ENCODE measurements at places on chromosomes 5 and 9.

GRCh38 chr9:83266331-83266665 is 203.4 kb upstream of the RASEF start:
- DNase-seq, result no peak

DNA sequence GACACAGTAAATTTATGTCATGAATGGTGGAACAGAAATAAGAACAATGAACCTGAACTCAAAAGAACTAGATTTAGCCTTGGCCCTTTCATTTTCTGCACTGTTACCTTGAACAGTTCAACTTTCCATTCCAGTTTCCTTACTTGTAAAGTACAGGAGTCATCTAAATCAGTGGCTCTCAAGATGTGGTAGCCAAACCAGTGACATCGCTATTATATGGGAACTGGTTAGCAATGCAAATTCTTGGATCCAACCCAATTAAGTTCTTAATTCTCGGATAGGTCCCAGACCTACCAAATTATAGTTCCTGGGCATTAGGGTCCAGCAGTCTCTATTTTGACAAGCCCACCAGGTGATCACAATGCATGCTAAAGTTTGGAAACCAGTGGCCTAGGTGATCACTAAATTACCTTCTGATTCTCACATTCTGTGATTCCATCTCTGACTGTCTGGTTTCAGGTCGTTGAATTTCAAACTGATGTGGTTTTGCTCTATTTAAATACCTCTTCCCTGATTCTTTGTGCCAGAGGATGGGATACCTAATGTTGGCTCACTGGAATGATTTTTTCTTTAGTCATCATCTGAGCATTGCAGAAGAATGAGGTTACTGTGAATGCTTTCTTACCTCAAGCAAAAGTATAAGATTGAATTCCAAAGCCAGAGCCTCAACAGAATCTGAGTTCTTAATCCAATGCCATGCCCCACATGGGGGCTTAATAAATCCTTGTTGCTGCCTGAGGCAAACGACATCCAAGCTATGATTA is 253.8 kb downstream of the ENC1 start:
- no peak for DNase-seq

DNA sequence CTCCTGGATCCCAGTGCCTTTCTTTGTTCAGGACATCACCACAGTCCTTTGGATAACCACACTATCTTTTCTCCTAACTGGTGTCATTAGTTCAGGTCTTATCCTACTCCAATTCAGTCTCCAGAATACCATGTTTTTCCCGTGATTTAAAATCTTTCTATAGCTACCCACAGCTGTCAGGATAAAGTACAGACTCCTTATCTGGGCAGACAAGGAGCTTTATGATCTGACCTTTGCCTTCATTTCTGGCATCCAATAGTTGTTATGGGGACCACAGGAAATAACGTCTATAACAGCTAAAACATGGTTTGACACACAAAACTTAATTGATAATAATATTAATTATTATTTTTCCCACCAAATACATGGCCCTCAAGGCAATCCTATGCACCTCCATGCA is 125.6 kb downstream of the ARL15 start:
- DNase-seq, result no peak

DNA sequence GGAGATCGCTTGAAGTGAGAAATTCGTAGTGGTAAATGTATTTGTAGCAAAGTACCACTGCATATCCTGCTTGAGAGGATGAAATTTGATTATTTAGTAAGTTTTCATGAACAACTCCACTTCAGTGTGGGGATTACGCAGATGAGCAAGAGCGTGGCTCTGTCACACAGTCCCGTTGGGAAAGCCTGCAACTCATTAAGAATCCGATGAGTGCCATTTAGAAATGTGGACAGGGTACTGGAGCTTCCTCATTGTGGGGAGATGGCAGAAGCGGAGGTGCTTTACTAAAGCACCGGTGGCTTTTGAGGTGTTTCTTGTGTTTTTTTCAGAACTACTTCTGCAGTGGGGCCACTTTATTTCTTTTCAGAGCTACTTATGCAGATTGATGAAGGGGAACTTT is 1.4 kb downstream of the TJP2 start:
- no peak for DNase-seq

DNA sequence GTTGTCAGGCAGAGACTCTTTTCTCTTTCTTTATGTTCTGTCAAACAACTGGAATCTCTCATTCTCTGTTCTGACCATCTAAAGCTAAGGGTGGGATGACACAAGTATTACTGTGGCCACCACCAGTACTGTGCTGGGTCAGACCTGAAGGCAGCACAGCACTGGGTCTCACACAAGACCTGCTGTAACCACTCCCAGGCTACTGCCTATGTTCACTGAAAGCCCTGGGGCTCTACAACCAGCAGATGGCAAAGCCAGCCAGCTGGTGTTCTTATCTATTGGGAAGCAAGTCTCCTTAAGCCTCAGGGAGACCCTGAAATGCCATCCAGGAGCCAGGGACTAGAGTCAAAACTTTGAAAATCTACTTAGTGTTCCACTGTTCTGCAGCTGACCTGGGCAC is 189.5 kb downstream of the SLCO4C1 start:
- no peak for DNase-seq

GRCh38 chr9:132239518-132239917 is 77.7 kb downstream of the NTNG2 start:
- DNase-seq, result no peak

DNA sequence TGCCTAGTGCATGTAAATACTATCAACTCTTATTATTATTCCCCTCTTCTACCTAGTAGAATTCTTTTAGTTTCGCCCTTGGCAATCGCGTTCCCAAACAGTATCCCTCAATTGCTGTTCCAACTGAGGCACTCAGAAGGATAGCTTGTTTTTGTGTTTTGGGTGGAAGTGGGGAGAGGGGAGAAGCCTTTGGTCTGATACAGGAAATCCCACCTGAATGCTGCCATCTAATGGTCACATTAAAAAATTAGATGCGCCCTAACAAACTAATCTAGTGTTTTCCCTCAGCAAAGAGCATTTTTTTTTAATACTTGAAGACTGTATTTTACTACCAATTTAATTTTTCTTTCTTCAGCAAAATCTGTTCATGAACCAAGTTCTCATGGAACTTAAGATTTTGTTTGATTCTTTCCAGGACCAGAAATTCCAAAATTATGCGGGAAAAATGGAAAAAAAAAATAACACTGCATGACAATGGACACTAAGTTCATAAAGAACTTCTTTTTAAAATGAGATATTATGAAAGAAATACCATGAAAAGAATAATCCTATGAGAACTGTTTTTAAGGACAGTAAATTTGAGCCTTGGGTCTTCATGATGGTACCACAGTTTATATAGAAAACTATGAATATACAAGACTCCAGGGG is 22.2 kb upstream of the GLDC start:
- no peak for DNase-seq

GRCh38 chr5:158748522-158748921 is 351.2 kb downstream of the EBF1 start:
- DNase-seq, result no peak

DNA sequence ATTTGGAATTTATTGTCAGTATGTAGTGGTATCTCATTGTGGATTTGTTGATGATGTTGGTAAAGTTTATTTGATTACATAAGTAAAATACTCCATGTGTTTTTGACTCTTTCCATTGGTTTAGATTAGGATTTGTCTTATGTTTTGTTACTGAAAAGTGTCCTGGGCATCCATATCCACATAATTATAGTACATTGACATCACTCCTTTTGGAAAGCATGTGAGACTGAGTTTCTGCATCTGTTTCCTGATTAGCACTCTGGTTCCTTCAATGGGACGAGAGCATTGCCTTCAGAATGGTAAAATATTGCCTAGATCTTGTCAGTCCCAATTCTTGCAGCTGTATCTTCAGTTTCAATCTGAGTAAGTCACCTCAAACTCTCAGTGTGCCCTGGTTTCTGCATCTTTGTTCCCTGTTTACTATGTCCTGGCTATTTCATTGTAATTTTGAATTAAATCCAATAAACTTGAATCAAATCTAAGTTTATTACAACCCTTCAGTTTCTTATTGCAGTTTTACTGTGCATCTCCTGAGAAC is 128.1 kb downstream of the FBXO38 start:
- no peak for DNase-seq
